ENCODE measurements at places on chromosomes 13 and 19.

- DNase-seq: peak; percentile 66
Observed at GRCh38 chr13:112443995-112444311, 67.8 kb downstream of the SPACA7 start.

DNA sequence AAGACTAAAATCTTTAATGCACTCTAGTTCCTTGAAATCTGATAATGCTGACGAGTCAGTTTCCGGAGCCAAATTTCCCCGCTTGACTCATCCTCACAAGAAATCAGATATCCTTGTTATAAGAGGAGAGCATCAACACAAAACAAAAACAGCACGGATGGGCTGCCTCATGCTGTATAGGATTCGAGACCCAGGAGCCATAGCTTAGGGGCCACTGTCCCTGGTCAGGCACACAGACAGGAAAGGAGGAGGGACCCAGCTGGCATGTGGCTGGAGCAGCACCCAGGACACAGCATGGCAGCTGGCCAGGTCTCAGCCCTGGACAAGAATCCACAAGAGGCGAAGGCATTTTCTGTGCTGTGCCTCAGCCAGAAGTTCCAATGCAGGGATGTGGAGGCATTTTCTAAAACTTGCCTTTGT is 110.2 kb upstream of the SPATA13 start:
- DNase-seq: no peak

DNA sequence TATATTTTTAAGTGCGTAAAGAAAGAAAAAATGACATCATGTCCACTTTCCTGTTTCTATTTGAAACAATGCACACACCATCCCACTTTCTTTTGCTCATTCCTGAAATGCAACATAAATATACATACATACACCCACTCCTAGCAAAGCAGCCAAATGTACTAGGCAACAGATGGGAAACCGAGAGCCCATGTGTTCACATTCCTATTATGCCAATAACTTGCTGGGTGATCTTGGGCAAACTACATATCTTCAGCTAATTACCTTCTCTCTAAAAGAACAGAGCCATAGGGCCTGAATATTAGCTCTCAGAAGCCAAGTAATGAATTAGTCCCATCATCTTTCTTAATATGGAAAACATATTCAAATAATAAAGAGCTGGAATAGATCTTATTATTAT is 610.6 kb upstream of the ATXN8OS start:
- DNase-seq: no peak

DNA sequence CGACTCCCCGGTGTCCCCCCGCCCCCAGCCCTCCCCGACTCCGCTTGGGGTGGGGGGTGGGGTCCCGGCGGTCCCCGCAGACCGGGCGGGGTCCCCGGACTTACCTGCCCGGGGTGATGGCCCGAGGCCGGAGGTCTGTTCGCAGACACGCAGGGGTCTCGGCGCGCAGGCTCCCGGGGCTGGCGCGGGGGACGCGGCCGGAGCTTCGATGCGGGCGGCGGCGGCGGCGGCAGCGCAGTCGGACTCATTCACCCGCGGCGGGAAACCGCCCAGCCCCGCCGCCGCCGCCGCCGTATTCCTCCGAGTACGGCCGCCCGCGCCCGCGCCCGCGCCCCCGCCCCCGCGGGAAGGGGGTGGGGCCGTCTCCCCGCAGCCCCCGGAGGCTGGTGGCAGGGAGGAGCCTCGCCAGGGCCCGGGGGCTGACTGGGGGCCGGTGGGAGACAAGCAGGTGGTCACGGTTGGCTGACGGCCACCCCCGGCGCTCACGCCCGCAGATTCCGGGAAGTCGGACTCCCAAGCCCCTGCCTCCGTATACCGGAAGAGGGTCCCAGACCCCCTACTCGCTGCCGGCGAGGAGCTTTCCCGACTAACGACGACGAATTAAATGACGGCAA is at the start of gene C2CD4C:
TSS of gene C2CD4C (minus strand) at position 246 of the 614 bp plus-strand sequence. CDS start 786 bp downstream, outside the sequence.
- DNase-seq: no peak

- no peak for DNase-seq
Observed at GRCh38 chr19:5090465-5091017, 121.6 kb downstream of the KDM4B start.

DNA sequence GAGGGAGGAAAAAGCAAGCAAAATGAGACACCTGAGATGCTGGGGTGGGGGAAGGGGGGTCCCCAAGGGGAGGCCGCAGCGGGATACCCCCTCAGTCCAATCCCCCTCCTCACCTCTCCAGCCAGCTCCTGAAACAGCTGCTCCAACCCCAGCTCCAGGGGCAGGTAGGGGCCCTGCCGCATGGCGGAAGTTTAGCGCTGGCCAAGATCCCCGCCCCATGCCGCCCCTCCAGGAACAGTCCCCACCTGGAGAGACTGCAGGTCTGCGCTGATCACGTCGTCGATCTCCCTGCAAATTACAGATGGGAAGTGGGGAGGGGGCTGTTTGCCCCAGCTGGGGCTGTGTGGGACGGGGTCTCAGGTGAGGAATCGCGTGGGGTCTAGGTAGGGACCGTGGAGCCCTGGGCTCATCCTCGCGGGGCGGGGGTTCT is 9.0 kb downstream of the CAPN12 start:
- no peak for DNase-seq

- no peak for DNase-seq
Observed at GRCh38 chr19:42558450-42559150, 30.3 kb upstream of the CEACAM1 start.
